ENCODE measurements at places on chromosomes 5 and 9.
A peak's percentile ranks its signal among the peaks of the same experiment; 100 is the strongest.

GRCh38 chr9:117286245-117286644 lies 128.6 kb downstream of the ASTN2 start:
- DNase-seq: no peak

DNA sequence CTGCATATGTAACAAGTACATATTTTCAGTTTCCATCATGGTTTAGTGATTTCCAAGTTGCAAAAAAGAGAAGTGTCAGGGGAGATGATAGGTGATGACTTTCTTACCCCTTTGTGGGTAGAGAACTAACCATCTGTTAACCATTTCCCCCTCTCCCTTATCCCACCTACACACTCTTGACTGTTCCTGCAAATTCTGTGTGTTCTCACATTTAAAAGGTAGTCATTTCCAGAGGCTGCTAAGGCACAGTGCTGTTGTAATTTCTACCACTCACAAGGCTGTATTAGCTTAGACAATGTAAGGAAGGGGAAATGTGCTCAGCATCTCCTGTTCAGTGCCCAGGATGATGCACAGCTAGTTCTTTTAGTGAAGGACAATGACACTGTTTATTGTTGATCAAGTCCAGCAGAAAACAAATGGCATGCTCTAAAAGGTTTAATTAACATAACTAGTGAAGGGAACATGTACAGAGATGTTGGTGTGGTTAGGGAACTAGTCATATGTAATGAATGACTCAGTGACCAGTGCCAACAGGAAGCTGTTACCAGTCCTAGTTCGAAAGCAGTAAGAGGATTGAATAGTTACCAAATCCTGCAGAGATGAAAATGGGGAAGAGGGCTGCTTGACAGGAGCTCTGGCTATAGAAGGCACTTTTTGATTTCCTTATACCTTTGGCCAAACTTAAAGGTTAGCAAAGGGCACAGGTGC lies 165.1 kb downstream of the PLK2 start:
- DNase-seq: no peak

GRCh38 chr5:105632043-105632442 lies 2038.7 kb downstream of the EFNA5 start:
- no peak for DNase-seq

GRCh38 chr9:83219154-83219923 lies 156.4 kb upstream of the RASEF start:
- peak; percentile 85 for DNase-seq

DNA sequence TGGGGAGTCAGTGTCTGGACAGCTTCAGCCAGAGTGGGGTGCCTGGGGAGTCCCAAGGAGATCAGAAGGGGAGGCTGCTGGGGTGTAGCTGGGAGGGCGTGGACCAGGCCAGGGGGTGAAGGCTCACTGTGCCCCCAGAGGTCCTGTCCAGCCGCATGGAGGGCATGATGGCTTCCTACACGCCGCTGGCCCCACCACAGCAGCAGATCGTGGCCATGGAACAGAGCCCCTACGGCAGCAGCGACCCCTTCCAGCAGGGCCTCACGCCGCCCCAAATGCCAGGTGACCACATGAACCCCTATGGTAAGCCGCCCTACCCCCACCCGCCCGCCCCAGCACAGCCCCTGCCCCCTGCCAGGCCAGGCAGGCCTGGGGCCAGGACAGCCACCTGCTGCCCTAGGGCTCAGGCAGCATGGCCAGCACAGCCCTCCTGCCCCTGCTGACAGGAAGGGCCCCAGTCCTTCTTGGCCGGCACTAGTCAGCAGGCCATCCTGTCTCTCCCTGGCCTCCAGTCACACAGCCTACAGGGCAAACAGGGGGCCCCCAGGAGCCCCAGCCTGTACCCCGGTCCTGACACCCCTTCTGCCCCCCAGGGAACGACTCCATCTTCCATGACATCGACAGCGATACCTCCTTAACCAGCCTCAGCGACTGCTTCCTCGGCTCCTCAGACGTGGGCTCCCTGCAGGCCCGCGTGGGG lies 82.1 kb downstream of the LMX1B start:
- no peak for DNase-seq

- DNase-seq: no peak
These were observed 1.5 kb upstream of the RFX3 start for GRCh38 chr9:3526997-3527940.

DNA sequence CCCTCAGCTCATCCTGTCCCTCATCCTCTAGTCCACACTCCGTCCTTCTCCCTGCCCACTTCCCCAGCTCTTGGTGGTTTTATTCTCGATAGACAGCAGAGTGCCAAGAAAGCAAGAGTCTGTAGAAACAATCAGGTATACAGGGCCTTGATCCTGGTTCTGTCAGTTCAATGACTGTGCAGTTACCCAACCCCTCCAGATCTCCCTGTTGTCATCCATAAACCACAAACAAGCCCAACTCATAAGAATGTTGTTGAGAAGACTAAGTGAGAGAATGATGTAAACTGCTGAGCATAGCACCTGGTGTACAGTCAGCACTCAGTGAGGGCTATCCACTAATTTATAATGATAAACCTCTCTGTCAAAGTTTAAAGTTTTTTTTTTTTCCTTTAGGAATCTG lies 31.3 kb downstream of the ISL1 start:
- DNase-seq: no peak

DNA sequence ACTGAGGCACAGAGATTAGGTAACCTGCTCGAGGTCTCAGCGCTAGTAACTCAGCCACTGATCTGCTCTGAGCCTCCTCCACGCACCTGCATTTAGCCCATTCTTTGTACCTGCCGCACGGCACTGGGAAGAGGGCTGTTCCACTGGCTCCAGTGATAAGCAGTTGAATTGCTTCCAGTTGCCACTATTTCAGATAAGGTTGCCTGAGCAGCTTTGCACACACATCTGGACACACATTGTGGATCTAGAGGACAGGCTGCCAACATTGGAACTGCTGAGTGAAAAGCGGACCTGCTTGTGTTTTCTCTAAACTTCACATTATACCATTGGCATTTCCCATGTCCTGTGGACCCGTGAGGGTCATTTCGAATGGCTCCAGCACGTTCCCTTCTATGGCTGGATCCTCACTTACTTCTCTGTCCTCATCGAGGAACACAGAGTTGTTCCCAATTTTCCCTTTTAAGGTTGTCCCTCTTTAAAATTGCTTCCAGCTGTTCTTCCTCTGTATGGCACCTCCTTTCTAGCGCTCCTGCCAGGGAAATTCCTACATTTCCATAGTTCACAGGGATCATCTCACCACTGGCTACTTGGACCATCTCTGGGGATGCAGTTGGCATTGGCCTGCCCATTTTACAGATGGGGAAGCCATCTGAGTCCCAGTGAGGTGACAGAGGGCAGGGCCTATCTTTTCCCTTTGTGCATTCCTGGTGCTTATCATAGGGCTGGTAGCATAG lies 45.9 kb upstream of the RPL26L1 start:
- DNase-seq: no peak

DNA sequence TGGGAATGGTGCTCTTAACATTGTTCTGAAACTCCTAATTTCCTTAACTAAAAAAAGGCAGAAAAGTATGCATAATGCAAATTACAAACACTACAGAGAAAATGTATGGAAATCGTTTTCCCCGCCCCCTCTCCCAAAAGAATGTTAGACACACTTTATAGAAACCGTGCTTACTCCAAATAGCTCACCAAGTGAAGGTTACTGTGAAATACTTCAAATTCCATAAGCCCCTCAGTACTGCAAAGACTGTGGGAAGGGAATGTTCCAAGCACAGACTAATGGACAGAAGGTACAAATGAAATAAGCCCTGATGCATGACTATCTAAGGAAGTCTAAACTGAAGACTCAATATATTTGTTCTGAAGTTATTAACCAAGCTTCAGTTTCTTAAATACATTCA lies 12.5 kb downstream of the MAPKAP1 start:
- DNase-seq: peak; percentile 32

DNA sequence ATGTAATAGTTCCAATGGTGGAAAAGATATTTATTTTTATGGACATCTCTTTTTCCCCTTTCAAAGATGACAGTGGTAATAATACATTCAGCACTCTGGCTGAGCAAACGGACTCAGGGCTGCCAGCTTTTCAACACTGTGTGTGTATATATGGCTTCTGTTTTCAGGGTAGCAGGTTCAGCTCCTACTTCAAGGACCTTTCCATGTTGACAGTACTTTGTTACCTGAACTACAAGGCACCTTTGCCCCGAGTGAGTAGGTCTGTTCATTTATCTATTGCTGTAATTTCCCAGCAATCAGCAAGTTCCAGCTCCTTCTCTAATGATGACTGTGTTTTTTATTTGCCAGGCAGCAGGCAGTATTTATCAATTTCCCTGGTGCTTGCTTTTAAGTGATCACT lies 387.4 kb upstream of the KIF2A start:
- no peak for DNase-seq

DNA sequence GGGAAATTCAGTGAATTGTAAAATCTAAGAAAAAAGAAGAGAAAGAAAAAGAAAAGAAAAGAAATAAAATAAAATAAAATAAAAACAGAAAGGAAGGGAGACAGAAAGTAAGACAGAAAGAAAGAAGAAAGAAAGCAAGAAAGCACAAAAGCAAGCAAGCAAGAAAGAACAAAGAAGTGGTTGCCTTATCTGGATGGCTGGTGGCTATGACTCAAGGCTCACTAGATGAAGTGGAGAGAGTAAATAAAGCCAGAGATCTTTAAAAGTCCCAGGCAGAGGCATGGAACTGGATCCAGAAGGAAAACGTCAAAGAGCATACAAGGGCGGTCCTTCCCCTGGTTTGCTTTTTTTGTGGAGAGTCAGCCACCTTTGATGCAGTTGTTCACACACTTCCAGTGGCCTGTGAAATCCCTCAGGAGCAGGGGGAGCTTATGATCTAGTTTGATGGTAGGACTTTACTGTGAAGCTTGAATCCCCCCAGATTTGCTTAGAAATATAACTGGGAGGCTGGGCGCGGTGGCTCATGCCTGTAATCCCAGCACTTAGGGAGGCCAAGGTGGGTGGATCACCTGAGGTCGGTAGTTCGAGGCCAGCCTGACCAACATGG lies 176.7 kb upstream of the HMHB1 start:
- no peak for DNase-seq

- peak; percentile 92 for DNase-seq
These were observed 490.9 kb downstream of the GADD45G start for GRCh38 chr9:90095682-90096081.

- DNase-seq: no peak
These were observed 10.3 kb upstream of the IL3 start for GRCh38 chr5:132050136-132050535.

GRCh38 chr9:77649109-77649812 lies 1.1 kb upstream of the GNA14 start:
- no peak for DNase-seq

DNA sequence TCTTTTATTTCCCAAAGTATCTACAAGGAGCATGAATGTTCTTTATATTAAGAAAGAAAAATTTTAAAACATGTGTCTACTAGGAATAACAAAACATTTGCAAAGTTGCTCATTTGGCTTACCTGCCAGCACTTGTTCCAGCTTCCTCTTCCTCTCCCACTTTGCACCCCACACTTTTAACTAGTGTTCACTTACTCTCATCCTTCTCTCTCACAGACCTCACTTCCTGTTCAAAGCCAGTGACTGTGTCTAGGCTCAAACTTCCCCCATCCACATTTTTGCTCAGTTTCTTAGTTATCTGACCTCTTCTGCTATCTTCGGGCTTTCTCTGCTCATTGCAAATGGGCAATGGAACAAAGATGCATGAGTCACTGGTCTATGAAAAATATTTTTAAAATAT lies 512.2 kb upstream of the ZNF462 start:
- DNase-seq: no peak

DNA sequence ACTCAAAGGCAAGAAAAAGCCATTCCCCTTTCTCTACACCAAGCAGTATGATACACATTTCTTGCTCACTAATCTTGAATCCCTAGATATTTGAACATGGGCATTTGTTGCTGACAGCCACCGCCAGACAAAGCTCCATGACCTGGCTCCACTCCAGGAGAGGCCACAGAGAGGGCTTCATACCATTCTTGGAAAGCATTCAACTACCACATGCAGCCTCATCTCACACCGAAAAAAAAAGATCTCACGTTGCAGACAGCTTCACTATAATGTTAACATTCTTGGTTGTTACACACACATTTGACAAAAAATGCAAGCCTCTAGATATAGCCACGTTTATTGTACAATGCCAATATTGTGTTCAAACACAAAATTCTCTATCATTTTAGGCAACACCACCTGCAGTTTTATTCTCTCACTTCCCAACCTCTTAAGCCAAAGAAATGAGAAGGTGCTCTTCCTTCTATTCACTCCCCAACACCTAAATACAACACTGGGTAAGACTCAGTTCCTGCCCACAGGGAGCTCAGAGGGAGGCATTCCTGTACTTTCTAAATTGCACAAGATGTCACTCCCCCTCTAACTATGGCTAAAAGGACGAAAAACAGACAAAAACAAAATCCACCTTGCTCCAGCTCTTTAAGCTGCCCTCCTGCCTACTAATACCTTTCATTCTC lies 222.4 kb downstream of the TSSK1B start:
- peak; percentile 82 for DNase-seq

- no peak for DNase-seq
These were observed 17.6 kb upstream of the PPP1R26 start for GRCh38 chr9:135461936-135462335.

DNA sequence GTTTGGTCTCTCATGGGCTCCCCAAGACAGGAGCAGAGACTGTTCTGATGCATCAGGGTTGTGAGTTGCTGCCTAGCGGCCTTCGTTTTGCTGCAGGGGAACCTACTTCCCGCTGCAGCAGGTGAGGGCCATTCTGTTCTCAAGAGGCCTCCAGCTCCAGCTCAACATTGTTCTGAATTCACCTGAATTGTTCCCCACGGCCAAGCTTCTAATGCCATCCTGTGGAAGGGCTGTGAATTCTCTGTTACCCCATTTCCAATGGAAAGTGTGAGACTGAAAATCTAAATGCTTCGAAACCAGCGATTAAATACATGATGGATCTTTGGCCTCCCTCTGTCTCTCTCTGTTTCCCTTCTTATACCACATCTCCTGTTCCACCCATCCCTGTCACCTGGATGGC lies 349.1 kb upstream of the DAP start:
- no peak for DNase-seq

GRCh38 chr9:18722882-18723281 lies 248.9 kb downstream of the ADAMTSL1 start:
- no peak for DNase-seq

GRCh38 chr9:133051281-133051900 lies 10.4 kb upstream of the CEL start:
- DNase-seq: no peak

DNA sequence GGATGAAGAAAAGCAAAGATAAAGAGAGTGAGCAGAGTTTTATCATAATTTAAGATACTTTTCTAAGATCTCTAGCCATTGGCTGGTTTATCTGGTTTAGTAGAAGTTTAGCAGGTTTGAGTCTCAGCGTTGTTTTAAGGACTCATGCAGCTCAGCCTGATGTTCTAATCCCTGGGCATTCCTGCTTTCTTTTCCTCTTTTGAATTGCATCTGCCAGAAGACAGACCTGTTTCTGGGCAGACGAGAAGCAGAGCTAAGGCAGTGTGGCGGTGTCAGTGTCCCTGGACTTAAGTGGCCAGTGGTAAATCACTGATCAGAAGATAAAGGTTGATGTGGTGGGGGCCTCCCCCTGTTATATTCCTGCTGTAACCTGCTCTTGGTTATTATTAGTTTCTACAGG lies 138.6 kb downstream of the ADCY2 start:
- no peak for DNase-seq

GRCh38 chr9:37650299-37650872 lies 368 bp upstream of the FRMPD1 start:
- no peak for DNase-seq

GRCh38 chr5:151047814-151048425 lies 27.5 kb downstream of the GPX3 start:
- no peak for DNase-seq
